ENCODE measurements at places on chromosomes 5 and 9. TPM values are rescaled to one million over a fixed set of nuclear protein-coding genes. Genes with fewer than 3 reads are reported as not detected.

GRCh38 chr9:116900543-116900942, 213.4 kb downstream of the TRIM32 start:
- no peak for DNase-seq

DNA sequence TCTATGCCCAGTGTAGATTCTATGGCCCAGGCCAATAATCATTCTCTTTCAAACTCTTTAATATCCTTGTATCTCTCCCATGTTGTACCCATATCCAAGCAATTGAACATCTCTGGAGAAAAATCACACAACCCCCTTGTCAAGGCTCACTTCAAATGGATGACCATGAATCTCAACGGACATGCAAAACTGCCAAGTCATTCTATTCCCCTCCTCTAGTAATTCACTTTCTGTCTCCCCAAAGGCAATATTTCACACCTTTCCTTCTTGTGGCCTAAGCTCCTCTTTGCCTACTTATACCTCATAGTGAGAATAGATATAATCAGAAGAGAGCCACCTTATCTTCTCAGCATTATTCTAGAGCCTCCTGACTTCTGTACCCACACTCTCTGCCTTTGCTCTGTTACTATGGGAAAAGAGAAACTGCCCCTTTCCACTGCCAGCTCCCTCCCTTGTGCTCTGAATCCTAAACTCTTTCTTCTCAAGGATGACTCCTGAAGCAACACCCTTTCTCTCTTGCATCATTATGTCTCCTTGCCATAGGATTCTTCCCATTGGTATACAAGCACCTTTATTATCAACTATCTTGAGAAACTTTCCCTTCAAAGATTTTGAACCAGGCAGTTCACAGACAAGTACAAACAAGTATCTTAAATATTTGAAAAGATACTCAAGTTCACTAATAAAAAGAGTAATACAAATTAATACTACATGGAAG, 66.1 kb downstream of the RPS23 start:
- no peak for DNase-seq

C9orf50 gene
- not detected for total RNA-seq

- DNase-seq = no peak
Measured at GRCh38 chr9:70263421-70263820, 4.6 kb downstream of the SMC5 start.

DNA sequence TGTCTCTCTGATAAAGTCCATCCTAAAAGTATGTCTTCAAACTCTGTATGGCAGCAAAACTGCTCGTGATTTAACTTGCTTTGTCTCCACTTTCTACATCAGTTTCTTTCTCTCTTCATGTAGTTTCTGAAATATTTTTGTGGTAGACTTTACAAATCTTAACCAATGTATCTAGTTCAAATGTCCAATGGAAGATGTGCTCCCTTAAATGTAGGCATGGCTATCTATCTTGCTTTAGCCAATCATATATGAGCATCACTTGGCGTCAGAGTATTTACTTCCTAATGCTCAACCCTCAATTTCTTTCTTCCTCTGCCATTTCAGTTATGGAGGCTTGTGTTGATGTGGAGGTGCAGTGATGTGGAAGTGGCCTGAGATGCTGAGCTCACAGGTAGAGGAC, 206.1 kb upstream of the ZNF608 start:
- no peak for DNase-seq

ELAVL2 gene
- total RNA-seq = 1.1 TPM

SLC6A18 gene
- total RNA-seq = not detected

ADAMTS13 gene
- total RNA-seq = not detected

GRCh38 chr5:2800035-2800434, 48.6 kb upstream of the IRX2 start:
- DNase-seq = no peak

SMIM3 gene
- total RNA-seq = 175 TPM

TIMD4 gene
- not detected for total RNA-seq

GRCh38 chr5:135343413-135343812, 55.6 kb downstream of the MACROH2A1 start:
- DNase-seq = peak; percentile 63

GRCh38 chr9:38345851-38346755, 46.4 kb upstream of the ALDH1B1 start:
- DNase-seq = no peak

GRCh38 chr5:169044962-169045361, 256.0 kb downstream of the SLIT3 start:
- DNase-seq = no peak

DNA sequence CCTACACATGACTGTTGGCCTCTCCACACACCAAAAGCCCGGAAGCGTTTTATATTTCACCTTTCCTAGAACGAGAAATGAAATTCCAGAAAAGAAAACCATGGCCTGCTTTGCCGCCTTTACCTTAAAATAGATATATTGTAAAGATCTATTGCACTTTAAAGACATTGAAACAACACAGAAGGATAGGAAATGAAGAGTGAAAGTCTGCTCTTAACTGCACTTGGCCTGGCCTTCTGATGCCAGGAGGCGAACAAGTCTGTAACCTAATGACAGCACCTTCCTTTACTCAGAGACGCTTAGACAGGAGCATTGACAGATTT, 6.7 kb downstream of the PRDM6 start:
- DNase-seq = no peak

GRCh38 chr5:136066661-136067271, 38.0 kb downstream of the TGFBI start:
- DNase-seq = peak; percentile 82

DNA sequence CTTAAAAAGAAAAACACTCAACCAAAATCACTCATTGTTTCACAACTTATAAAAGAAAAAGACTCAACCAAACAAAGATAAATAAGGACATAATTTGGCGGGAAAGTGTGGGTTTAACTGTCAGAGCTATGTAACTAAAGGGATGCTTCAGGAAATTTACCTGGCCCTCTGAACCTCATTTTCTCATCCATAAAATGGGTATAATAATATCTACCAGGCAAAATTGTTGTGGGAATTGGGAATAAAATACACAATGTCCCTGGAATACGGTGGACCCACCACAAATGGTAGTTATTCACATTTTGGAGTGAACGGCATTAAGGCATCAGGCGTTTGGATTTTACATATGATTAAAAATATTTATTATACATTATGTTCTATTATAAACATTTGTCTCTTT, 228.5 kb upstream of the ANKRD55 start:
- no peak for DNase-seq

DNA sequence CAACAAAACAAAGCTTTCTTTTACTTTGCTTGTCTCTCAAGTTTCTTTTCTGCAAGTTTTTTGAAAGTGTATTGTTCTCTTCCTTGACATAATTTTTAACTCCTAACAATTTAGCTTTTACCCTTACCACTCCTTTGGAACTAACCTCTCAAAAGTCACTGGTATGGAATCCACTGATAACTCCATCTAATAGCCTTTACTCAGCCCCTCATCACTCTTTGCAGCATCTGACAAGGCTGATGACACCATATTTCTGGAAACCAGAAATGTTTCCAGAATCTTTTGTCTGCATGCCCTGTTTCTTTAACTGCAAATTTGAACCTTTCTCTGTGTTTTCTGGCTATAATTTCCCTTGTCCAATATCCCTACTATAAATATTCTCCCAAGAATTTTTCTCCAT, 46.5 kb downstream of the ZNF474 start:
- no peak for DNase-seq

IQGAP2 gene
- 0.24 TPM for total RNA-seq

- DNase-seq = peak; percentile 66
Measured at GRCh38 chr5:111404270-111404769, 108.0 kb downstream of the STARD4 start.

- DNase-seq = no peak
Measured at GRCh38 chr9:88535226-88536022, 446 bp downstream of the NXNL2 start.

GRCh38 chr5:6362846-6363245, 15.5 kb downstream of the MED10 start:
- no peak for DNase-seq

GRCh38 chr5:177018341-177018740, 4.2 kb upstream of the ZNF346 start:
- DNase-seq = no peak

ZBED3 gene
- 0.29 TPM for total RNA-seq

GRCh38 chr9:113506090-113506589, 42.6 kb downstream of the RGS3 start:
- no peak for DNase-seq

DNA sequence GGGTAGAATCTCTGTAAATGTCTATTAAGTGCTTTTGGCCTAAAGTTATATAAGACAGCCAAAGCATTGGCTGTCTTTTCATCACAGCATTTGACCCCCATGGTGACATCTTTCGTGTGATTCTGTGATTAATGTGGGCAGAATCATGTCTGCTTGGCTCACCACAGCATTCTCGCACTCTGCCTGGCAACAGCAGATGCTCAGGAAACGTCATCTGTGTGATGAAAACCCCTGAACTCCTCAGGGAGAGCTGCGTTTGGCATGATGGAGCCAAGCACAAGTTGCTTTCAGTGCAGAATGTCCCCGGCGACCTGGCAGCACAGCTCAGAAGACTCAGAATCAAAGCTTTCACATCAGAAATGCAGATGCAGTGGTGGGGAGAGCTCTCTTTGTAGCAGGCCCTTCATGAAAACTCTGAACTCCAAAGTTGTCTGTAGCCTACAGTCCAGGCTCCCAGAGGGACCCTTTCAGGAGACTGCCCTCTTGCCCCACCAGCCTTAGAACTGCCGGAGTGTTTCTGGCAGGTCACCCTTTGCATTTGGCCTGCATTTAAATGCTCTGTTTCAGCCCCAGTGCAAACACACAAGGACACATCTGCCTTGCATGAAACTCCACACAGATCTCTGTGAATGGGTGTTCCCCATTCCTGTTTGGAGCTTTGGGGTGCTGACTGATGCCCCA, 155.6 kb upstream of the PANK3 start:
- DNase-seq = no peak

DNAJC21 gene
- 23.3 TPM for total RNA-seq

FOXD4L4 gene
- total RNA-seq = not detected

DNA sequence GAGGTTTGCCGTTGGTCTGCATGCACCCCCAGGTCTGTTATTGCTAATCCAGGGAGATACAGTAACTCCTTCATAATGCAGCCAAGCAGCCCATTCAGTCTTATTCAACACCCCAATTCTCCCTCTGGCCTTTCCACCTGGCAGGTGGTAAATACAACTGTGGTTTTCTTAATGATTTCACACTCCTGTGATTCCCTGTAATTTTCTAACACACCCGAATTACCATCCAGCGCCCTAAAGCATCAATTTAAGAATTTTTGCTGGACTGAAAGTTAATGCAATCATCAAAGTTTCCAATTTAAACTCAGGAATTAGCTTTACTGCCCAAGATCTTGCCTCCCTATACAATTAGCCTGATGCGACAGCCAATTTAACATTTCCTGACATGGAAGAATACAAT, 62.5 kb downstream of the GNAQ start:
- no peak for DNase-seq

DNA sequence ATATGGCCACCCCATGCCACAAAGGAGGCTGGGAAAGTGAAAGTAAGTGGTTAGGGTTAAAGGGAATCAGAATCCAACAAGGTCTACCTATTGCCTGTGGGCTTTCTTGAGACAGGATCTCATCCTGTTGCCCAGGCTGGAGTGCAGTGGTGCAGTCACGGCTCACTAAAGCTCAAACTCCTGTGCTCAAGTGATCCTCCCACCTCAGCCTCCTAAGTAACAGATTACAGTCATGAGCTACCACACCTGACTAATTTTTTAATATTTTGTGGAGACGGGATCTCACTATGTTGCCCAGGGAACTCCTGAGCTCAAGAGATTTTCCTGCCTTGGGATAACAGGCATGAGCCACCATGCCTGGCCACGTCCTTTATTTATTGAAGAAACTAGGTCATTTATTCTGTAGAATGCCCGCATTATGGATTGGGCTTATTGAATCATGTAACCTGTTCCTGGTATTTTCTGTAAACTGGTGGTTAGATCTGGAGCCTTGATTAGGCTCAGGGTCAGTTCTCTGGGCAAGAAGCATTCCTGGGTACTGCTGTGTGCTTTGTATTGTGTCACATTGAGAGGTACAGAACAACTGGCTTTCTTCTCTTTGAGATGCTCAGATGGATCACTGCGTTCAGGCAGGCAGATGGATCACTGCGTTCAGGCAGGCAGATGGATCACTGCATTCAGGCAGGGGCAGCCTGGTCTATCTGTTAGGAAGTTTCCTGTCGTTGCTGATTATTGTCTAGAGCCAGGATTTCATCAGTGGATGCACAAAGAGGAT, 41.6 kb downstream of the ERGIC1 start:
- DNase-seq = no peak

ADAMTSL2 gene
- total RNA-seq = 9.7 TPM

GRCh38 chr5:113615708-113616107, 102.2 kb downstream of the YTHDC2 start:
- no peak for DNase-seq

DNA sequence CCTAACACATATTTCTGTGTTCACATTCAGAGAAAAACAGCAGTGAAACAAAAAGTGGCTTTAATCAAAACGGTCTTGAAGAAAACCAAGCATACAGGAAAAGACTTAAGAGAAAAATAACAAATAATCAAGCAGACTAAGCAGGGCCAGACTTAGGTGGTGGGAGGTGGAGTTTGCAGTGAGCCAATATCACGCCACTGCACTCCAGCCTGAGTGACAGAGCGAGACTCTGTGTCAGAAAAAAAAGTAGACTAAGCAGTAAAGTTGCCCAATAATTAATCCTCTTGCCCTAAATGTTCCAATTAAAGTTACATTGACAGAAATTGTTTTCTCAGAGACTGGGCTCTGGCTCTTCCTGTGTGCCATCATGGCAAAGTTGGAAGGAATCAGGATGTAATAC, 26.6 kb upstream of the GLDC start:
- no peak for DNase-seq

FABP6 gene
- total RNA-seq = 3.6 TPM

DNA sequence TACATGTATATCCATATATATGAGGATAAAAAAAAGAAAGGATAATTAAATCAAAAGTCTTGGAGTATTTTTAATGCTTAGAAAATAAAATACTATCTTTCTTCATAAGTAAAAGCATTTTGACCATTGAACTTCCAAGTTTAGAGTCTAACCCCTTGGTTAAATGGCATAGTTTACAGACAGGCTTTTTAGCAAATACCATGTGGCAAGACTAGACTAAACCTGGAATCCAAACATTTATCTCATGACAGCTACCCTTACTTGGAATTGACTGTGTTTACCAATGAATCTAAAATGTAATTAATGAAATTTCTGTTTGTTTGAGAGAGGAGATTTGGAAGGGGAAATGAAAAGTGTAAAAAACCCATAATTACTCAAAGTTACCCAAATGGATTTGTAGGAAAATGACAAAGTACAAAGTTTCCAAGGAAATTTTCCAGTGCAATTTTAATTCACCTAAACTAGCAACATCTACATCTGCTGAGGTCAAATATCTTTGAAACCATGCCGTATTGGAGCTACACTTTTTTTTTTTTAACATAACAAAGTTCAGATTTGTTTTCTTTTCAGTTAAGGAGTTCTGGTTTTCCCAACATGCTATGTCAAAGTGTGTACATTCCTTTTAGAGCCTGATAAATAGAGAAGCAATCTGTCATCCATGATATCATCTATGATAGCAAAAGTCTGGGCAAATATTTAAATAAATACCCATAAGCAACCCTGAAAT, 272.1 kb upstream of the DAB2 start:
- DNase-seq = no peak
